Fibroblast of skin of back (primary cell): ENCODE measurements at places on chromosomes 2 and 18.

DNA sequence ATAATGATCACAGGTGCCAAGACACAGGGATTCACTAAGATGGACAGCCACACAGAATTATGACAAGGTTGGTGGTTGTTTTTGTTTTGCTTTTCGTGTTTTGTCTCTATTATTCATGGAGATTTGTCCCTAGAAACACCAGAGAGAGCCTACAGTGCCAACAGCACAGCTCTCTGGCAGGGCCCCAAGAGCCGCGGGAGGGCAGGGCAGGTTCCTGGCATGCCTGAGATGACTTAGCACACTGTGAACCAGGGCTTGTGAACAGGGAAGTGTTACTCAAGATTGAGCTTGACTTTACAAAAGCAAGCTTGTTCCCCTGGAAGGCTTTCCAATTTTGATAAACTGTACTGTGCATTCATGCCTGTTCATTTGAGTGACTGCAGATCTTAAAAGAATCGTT lies 437.4 kb upstream of the SALL3 start:
- no peak for DNase-seq

DNA sequence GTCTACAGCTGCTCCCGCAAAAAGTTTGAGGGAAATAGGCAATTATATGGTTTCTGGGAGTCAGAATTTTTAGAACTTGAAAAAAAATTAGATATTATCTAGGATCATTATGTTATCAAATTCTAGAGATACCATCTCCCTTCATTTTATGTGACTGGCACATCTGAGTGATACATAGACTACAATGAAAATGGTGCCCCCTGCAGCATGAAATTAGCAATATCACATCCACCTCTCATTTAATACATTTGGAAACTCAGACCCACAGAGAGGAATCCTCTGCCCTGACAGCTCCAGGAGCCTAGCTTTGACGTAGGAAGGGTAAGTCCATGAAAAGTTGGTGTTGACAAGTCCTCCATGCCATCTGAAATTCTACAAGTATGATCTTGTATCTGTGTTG lies 381.6 kb downstream of the SUCLG1 start:
- peak; percentile 21 for DNase-seq

- DNase-seq = no peak
Observed at GRCh38 chr2:10345126-10345525, 42.4 kb downstream of the HPCAL1 start.

- DNase-seq = peak; percentile 17
Observed at GRCh38 chr2:158713523-158714138, 81.5 kb upstream of the DAPL1 start.

DNA sequence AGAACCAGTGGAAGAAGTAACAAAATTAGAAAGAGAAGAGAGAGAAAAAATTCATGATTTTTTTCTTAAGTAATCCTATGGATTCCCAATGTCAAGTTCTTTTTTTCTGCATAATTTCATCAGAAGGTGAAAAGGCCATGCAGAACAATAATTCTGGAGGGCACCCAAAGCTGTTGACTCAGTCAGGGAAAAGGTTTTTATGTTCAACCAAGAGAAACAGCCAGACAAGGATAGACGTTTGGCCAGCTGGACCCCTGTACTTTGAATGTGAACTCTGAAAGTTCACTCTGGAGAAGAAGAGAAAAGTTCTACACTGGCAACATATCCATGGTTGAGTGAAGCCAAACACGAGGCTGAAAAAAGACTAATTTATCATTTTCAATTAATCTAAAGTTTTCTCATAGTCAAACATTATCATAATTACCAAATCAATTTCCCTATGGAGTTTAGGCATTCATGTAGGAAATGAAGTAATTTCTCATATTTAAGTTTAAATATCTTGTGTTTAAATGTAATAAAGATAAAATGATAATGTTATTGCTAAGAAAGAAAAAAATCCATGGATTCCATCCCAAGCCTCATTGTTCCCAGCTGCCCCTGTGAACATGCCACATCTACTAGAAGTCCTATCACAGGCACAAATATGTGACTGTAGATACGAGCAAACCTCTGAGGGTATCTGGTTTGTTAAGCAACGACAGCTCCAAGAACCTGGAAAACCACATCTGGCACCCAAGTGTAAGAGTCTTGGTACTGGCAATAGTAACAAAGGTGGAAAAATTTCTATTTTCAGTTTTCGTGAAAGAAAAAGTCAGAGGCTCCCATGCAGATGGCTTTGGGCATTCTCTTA lies 742.7 kb upstream of the ACVR2A start:
- no peak for DNase-seq

- no peak for DNase-seq
Observed at GRCh38 chr2:219658874-219659273, 31.4 kb downstream of the SLC4A3 start.

GRCh38 chr2:228131833-228132232 lies 49.7 kb downstream of the SPHKAP start:
- no peak for DNase-seq

- no peak for DNase-seq
Observed at GRCh38 chr2:239811111-239811781, 213.9 kb downstream of the NDUFA10 start.

GRCh38 chr18:48929941-48930713 lies 20.6 kb downstream of the SMAD7 start:
- peak; percentile 80 for DNase-seq

GRCh38 chr2:25912851-25913695 lies 34.8 kb upstream of the ASXL2 start:
- peak; percentile 30 for DNase-seq

DNA sequence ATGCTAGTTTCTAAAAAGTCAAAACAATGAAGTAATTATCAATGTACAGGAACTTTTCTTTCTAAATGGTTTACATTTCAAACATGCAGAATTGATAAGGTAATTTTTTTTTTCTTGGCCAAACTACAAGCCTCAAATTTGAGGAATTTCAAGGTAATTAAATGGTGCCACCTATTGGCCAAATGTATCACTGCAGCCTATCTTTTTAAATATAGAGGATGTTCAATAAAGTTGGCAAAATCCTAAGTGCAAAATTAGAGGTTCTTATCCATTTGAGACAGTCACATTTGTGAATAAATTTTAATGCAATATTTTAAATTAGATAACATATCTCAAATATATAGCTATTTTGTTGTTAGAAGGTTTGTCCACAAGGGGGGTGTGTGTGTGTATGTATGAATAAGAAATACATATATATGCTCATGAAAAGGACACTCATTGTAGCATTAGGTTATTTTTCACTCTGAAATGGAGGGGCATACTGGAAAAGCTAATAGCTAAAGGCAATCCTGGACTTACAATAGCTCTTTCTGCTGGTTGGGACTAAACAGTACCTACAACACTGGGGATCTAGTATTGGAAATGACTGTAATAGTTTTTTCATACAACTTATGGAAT lies 26.2 kb downstream of the MMADHC start:
- peak; percentile 23 for DNase-seq

- peak; percentile 38 for DNase-seq
Observed at GRCh38 chr2:109185338-109185737, 56.3 kb downstream of the SH3RF3 start.

DNA sequence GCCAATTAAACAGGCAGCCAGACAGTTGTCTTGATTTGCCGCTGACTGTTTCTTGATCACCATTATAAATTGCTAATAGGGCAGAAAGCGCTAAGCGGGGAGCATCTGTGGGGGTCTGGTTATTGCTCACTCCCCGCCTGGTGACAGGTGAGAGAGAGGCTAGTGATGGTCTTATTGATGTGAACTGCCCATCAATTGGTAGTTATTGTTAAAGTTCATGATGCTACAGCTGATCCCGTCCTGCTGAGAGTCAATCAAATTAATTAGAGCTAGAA lies 148.5 kb downstream of the LNPK start:
- no peak for DNase-seq

GRCh38 chr2:49222975-49223528 lies 68.7 kb upstream of the FSHR start:
- DNase-seq = no peak

GRCh38 chr2:219560037-219560892 lies 11.1 kb downstream of the OBSL1 start:
- no peak for DNase-seq

GRCh38 chr2:206989311-206989710 lies 50.0 kb downstream of the CPO start:
- peak; percentile 30 for DNase-seq

- DNase-seq = no peak
Observed at GRCh38 chr2:25389161-25389560, 47.4 kb upstream of the DNMT3A start.

DNA sequence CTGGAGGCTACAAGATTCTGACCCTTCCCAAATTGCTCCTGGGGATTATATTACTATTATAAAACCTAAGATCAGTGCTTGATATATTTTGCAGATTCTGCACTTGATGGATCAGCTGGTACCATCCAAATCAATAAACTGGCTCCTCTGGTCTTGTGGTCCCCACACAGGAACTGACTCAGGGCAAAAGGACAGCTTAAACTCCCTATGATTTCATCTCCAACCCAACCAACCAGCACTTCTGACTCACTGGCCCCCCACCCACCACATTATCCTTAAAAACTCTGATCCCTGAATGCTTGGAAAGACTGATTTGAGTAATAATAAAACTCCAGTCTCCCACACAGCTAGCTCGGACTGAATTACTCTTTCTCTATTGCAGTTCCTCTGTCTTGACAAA lies 82.1 kb downstream of the TMEM163 start:
- DNase-seq = no peak

GRCh38 chr2:224930124-224930523 lies 112.1 kb downstream of the DOCK10 start:
- no peak for DNase-seq

DNA sequence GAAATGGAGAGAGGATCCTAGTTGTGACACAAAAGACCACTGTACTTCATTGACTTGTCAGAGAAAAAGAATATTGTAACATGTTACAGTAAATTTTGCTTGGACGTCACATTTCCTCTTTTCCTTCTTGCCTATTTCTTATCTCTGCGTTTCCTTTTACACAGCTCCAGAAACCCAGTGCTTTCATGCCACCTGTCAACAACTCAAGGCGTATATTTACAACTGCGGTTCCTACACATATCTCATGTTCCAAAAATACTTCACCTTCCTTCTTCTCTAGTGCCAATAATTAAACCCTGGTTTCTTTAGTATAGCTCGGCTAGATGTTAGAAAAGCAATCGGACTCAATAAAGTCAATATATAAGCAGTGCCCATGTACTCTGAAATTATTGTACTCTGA lies 911.5 kb upstream of the FSHR start:
- DNase-seq = no peak

DNA sequence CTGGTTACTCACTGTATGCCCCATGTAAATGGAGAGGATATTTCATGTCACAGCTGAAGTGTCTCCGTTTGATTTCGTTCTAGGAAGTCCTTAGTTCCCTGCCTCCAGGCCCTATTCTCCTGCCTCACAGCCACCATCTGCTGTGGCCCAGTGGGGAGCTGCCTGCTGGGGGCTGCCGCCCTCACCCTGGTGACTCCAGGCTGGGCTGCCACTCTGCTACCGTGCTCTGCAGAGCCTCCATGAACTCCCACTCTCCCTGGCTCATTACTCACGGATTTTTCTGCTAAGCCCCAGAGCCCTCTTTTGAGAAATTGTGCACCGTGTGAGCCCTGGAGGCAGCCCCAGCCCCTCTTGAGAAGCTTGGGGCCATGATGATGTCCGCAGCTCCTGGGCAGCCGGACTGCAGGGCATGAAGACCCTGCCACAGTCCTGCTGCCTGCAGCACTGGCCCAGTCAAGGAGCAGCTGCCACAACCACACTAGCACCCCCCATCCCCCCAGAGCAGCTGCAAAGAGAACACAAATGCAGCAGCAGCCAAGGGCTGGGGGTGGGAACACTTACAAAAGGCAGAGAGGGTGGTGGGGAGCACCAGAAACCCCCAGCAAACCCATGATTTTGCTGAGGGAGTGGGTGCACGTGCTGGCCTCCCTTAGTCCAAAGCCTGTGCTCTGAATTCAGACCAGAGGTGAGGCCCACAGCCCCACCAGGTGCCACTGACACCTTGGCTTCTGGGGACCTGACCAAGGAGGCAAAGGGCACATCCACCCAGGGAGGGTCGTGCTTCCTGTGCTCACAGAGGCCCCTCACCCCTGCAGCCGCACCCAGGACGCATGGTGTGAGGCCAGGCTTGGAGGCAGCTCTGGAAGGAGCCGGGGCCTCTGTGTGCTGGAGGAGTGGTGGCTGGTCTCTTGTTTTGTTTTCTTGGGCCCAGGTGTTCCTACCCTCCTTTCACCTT lies 270.2 kb upstream of the RAB6C start:
- no peak for DNase-seq

- no peak for DNase-seq
Observed at GRCh38 chr18:54612237-54612636, 21.2 kb downstream of the DYNAP start.

DNA sequence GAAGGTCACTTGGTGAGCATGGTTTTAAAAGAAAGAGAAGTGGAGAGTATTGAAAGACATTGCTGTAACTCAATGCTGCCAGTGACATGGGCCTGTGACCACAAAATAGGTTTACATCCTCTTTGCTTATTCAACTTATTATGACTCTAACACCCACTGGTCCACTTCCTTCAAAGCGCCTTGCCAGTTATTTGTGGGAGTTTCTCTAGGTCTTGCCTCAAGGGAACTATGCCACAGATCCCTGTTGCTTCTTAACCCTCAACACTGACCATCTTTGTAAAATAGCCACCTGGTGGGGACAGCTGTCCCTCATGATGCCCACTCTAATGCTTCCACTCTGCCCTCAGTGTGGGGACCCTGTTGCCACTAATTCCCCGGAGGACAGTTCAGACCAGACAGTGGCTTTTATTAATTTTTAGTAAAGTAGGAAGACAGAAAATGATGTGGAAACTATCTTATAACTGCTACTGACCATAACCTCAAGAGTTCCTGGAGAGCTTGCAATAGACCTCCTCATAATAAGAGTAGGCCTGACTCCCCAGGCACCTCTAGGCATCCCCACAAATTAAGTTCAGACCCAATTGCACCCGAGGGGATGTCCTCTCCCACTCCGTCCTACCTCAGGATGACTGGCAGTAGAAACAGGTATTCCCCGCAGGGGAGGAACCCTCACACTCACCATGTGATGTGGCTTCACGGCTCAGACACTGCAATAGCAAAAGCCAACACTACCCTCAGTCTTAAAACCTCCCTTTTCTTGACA lies 31.3 kb upstream of the SLC25A52 start:
- no peak for DNase-seq

- DNase-seq = peak; percentile 66
Observed at GRCh38 chr2:28129955-28130695, 239.6 kb downstream of the BABAM2 start.

DNA sequence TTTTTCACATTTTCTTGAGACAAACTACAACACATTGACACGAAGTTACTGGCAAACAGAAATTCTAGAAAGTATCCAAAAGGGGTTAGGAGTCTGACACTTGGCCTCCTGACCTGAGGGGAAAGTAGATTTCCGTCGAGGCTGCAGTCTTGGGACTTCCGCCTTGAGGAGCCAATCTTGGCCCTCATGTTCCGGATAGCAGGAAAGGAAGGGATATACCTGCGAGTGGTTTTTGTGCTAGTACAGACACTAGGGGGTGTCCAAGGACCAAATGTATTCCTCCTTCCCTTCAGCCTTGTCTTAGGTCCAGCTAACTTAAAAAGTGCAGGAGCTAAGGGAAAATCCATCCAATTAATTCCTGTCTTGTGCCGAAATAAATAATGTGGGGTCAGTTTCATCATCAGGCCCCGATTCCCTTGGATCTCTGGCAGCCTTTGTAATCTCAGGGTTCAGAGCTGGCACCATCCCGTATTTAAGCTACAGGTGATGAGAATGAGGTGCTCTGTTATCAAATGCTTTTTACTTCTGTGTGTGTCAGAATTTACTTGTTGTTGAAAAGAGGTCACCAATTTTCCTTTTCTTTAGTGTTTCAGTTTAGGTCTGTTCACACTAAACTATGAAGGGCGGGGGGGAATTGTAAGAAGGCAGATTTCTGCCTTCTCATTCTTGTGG lies 330.2 kb upstream of the FANCL start:
- peak; percentile 69 for DNase-seq

GRCh38 chr2:218186876-218187275 lies 20.1 kb upstream of the CXCR1 start:
- DNase-seq = no peak
